ENCODE measurements at places on chromosomes 6 and 20.

DNA sequence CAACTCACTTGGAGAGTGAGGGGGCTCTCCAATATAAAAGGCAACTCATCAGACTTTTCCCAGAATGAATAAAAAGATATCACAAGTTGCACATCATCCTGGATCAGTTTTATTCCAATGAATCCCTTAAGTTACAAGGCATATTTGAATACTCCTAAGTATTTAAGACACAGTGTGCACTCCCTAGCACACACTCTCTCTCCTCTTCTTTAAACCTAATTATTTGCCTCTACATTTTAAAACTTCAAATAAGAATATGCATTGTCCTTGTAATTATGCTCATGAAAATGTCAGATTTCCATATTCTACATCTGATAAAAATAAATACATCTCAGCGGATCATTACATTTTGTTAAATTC, 273.6 kb downstream of the ADGB start:
- no peak for DNase-seq

DNA sequence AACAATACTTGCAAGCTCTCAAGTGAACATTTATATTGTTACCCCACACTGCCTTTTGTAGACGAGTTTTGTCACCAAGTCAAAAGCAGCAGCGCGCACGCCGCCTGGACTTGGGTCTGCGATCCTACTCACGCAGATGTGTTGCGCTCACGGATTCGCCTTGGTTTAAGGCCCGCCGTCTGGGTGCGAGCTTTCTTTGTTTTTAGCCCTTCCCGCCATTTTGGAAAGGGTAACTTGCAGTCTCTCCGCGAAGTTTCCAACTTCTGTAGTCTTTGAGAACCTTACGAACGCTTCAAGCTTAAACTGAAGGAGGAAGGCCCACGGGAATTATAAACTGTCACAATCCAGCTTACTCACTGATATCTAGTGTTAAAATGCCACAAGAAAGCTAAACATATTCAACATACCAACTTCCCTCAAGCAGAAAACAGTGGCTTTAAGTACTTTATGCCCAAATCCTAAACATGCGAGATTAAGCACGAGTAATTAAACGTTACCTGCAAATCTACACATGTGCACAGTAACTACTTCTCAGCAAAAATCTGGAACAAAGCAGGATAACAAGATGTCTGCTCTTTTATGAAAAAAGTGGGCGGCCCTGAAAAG, 80.4 kb upstream of the BTN3A2 start:
- peak; percentile 72 for DNase-seq

GRCh38 chr6:145486306-145486705, 249.0 kb downstream of the EPM2A start:
- no peak for DNase-seq

DNA sequence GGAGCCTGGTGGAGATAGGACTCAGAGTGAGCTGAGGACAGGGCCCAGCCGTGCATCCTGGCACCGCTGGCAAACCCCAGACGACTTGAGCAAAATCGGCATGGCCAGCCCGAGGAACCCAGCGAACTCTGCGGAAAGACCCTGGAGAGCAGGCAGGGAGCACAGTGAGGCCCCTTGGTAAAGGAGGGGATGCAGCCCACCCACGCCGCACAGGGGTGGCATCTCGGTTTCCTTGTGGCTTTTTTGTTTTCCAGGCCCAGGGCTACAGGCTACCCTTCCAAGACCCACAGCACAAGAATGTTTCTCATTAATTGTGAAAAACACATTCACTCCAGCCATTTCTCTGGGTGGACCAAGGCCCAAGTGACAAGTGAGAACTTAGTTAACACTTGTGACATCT, 71.4 kb downstream of the BMP7 start:
- DNase-seq = no peak

DNA sequence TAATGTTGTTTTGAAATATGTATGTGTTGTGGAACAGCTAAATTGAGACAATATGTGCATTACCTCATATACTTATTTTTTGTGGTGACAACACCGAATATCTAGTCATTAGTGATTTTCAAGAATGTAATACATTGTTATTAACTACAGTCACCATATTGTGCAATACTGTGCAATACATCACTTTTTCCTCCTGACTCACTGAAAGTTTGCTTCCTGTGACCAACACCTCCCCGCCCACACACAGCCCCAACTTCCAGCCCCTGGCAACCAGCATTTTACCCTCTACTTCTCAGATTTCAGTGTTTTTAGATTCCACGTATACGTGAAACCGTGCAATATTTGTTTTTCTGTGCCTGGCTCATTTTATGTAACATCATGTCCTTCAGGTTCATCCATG, 627.9 kb downstream of the PRKN start:
- peak; percentile 82 for DNase-seq

DNA sequence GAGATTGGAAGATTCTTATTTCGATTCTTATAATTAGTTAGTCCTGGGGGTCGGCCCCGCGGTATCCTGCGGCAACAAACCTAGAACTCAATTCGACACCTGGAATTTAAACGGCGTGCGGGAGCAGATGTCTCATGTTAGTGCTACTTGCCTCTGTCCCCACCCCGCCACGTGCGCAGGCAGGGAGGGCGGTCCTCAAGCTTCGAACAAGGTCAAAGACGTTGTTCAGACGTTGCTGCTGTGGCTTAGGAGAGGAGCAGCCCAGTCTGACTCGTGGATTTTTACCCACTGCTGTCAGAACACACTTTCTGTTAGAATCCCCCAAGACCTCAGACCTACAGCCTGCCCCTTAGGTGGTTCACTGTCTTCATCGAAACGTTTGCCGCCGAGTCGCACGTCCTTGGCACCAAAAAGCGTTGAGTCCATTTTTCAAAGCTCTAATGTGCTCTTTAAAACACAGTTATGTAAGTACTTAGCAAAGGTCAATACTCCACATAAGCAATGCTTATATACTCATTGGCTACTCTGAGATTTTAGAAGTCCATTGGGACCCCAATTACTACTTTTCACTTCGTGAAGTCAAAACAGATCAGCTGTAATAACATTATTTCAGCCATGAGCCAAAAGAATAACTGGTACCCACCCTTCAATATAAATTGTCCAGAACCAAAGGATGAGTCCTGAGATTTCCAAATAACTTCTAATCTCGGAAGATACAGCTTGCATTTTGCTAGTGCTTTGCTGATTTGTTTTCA, 2.7 kb upstream of the C6orf62 start:
- peak; percentile 91 for DNase-seq

DNA sequence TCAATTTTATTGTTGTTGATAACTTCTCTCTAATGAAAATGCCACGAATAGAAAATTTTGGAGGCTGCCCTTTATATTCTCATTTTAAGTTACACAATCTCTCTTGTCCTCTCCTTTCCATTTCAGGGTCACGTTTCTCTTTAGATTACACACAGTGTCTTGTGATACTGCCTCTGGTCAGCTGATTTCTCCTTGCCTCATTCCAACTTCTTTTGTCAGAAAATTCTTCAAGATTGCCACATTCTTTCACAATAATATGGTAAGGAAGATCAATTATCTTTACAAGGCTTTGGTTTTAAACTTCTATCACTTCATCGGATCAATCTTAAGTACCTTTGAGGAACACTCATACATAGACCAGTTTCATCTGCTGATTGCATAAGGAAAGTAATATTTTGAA, 370.3 kb downstream of the RFPL4B start:
- DNase-seq = no peak

DNA sequence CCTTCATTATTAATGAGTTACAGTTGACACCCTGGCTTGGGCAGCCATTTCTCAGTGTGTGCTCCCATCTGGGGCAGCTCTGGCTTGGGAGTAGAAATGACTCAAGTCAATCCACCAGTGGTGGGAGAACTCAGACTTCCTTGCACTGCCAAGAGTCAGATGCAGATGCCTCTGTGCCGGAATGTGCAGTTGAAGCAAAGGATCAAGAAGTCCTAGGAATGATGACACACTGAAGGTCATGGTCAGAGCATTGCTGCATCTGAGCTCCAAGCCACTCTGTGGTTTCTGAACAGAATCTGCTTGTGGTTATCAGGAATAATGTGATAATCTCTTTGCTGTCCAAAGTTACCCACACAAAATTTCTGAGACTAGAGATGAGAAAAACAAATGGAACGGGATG, 19.5 kb upstream of the PAX1 start:
- no peak for DNase-seq

DNA sequence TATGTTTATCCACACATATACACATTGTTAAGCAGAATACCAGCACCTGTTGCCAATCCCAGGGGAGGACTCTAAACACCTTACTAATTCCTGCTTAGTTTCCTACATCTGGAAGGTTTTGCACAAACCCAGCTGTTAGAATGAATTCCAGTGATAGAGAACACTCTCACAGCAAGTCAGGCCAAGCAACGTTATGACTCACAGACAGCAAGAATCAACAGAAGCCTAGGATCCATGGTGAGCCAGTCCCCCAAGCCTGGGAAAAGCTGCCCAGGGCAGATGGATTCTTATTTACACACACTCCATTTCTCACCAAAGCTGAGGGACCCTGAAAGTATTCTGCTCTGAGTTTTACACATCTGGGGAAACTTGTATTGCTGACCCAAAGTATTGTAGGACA, 291.7 kb downstream of the SLC35F1 start:
- DNase-seq = no peak

DNA sequence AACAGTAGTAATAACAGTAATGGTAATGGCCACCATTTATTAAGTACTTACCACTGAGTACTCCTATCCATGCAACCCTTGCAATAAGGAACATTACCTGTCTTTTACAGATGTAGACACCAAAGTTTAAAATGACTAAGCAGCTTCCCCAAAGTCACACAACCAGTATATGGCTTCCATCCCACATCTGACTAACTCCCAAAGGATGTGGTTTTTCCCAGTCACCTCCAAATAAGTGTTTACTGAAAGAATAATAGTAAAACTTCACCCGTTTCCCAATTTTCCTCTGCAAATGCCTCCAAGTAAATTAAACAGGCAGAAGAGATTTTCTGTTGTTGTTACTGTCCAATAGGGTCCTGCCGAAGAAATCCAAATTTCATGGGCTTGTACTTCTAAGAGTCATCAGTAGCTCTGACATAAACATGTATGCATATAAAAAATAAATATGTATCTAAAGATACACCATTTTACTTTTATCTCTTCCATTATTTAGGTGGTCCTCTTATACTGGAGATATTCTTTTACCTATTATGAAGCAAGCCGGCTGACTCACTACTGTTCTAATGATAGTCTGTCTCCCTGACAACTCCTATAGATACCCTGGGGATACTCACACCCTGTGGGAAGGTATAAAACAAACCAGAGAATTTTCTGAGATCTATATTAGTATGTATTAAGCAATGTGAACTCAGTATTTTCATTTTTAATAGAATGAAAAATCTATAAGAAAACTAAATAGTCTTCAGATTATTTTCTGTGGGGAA, 77.9 kb upstream of the ID4 start:
- DNase-seq = no peak

- DNase-seq = no peak
Observed at GRCh38 chr6:10369896-10370295, 45.0 kb downstream of the TFAP2A start.

- DNase-seq = no peak
Observed at GRCh38 chr6:11493974-11494373, 43.6 kb upstream of the TMEM170B start.

DNA sequence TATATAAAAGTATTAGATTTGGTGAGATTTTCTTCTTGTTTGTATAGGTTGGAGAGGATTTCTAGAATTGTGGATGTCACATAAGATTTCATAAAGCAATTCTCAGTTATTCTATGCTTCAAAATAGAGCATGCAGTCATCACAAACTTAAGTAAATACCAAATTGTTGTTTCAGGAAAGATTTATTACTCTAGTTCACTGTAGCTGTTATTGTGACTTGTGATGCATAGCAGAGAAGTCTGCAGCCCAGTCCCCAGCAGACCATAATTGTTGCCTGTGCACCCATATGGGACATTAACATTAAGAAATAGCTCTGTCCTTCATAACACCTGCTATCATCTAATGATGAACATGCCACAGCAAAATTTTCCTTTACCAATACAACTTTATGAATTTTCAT, 228.0 kb upstream of the FAM83B start:
- no peak for DNase-seq
